ENCODE measurements at places on chromosomes 5 and 9.

DNA sequence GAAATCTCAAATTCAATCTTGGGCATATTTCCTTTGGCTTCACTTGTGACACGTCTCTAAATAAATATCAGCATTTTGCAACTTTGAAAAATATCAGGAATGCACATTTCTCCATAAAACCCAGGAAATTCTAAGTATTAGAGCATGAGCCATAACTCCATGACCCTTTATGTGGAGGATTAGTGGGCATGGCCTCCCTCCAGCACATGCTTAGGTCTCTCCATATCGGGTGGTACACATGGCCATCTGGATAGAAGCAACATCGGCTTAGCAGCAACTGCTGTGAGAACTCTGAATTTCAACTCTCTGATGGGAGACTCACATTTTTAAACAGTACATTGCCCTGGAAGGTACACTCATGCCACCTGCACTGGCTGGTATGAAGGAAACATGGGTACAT, 73.7 kb upstream of the EGFLAM start:
- no peak for DNase-seq

DNA sequence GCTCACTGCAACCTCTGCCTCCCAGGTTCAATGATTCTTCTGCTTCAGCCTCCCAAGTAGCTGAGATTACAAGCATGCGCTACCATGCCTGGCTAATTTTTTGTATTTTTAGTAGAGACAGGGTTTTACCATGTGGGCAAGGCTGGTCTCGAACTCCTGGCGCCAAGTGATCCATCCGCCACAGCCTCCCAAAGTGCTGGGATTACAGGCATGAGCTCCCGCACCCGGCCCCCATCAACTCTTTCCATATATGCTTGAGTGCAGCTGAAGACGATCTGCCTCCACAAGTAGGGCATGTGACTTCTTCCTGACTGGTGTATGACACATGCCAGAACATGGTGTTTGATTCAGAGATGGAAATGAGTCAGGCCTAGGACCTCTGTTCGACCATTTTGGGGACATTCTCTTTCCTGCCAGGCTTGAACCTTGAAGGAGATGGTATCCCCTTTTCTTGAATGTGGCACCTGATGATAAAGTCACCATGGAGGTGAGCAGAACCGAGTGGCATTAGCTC, 7.5 kb upstream of the CNOT6 start:
- DNase-seq = no peak

DNA sequence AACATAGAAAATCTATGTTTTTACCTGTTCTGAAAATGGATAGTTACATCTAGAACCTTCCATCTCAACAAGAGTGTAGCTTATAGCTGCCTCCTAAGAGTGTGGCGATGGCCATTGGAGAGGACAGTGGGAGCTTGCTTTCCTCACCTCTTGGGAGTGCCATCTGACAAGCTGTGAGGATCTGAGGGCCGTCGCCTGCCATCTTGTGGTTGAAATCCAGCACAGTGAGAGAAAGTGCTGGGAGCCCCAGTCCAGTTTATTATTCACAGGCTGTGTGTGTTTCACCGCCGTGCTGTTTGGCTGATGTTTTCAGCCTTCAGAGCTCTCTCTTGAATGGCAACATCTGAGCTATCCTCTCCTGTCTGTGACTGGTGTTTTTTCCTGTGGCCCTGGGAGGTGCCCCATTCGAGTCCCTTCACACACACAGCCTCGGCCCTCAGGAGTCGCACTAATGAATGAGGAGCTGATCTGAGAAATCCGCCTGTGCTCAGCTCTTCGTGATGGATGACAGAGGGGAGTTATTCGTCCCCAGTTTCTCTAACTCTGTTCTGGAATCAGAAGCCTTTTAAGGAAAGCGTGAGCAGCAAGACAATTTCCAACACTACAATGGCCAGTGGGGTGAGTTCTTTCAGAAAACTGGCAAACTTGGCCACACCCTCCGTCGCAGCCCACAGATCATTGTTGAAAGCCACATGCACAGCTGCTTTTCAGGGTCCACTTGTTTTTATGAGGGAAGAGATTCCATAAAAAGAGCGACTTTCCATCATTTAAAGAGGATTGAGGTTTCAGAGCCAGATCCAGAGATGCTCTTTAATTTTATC, 170.3 kb downstream of the PDZD2 start:
- DNase-seq = no peak

DNA sequence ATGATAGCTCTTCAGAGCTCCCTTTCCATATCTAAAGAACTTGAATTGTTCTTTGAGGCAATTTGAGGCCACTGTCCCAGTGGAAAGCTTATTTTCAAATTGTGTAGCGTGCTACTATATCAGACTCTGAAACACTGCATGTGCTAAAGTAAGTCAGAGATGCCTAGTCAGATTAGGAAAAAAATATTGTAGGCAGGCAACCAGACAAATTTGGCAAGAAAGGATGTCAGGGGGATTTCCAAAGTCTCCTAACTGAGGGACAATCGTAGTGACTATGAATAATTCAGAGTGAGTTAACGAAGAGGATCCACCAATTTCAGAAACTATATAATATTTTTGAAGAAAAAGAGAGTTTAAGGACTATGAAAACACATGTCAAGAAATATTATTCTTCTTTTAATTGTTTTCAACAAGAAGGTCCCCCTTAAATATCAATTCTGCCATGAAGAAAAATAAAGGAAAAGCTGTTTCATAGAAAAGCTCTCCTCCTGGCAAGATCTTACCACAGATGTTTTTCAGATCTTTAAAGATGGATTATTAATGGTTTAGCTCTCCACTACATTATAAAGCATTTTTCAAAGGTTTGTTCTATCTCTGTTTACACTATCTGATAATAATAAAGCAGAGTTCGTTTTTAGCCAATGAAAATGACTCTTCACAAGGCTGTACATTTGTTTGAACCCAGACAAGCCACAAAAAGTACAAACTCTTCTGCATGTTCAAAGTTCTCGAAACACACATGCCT, 273.5 kb upstream of the PTGER4 start:
- DNase-seq = no peak

DNA sequence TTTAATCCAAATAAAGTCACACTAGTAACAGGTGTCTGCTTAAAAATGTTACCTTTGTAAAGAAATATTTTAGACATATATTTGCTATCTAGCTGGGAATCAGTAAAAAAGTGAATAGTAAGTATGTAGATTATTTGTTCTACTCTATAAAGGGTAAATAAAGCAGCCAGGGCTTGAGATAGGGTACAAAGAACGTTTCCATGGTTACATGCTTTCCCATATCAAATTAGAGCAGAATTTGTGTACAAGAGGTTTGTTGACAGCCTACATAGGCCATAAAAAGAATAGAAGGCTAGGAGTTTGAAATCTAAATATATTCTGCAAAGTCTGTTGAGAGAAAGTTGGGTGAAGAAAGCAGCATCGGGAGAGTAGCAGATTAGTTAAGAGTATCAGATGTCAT, 160.9 kb upstream of the POU5F2 start:
- DNase-seq = no peak

DNA sequence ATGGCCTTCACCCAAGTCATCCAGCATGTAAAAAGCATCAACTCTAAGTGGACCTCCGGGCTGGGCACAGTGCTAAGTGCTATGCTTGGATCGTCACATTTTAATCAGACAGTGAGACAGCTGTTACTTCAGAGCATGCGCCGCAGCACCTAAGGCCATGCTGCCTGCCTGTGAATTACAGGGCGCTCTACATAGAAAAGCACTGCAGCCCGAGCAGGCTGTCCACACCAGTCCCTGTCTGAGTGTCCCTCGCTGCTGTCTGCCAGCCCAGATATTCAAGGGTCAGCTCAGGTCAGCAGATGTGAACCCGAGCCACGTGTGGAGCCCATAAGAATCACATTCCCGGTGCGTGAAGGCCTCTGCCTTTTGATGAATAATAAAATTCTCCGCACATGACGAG, 37.1 kb downstream of the AK8 start:
- no peak for DNase-seq

- DNase-seq = no peak
Observed at GRCh38 chr5:178326374-178326715, 93.7 kb upstream of the PHYKPL start.

DNA sequence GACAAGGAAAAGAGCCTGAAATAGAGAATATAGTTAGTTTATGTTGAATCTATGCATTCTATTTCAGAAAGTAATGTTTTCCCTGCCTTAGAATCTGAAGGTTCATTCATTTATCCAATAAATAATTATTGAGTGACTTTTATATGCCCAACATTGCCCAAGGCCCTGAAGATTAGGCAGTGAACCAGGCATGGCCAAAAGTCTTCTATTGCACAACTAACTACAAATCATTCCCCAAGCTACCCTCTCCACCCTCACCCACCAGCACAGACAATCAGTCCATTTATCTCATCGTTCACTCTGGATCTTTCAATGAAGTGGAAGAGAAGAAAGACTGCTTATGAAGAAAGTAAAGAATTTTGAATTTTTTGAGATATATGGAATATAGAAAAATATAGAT, 268.4 kb downstream of the PLK2 start:
- DNase-seq = no peak

- DNase-seq = no peak
Observed at GRCh38 chr5:179765400-179765799, 28.4 kb upstream of the LTC4S start.

- no peak for DNase-seq
Observed at GRCh38 chr5:82534986-82535385, 256.8 kb upstream of the RPS23 start.

GRCh38 chr9:132268725-132269352, 85.9 kb downstream of the SETX start:
- DNase-seq = peak; percentile 16

- DNase-seq = no peak
Observed at GRCh38 chr5:52531105-52531504, 256.6 kb upstream of the ITGA1 start.

DNA sequence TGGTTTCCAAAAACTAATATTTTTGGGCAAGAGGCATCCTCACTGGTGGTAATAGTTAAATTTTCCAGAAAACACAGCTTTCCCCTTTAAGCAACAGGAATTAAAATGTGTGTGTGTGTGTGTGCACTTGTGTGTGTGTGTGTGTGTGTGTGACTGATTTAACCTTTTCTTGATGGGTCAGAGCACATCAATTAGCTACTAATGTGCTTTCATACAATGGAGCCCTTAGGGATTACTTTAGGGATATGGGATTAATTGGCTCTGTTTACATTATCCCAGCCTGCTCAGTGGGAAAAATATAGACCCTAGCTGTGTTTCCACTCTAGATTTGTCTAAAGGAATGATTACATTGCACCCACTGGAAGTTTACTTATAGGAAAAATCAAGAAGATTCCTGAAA, 6.5 kb downstream of the PLCXD3 start:
- DNase-seq = no peak

DNA sequence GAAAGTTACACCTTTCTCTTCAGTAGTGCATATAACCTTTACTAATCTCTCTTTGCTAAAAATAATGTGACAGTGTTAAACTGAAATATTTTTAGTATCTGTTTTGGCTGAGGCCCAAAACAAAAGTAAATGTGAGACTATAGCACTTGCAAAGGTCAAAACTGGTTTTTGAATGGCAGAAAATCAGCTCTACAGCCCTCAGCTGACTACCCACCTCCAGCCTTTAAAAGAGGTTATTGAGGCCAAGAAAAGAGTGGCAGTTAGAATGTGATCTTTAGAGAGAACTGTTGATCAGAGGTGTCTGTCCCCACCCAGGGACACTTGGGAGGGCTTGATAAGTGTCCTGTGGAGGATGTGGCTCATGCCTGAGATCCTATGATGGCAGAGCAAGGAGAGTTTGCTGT, 30.9 kb downstream of the PRKACG start:
- no peak for DNase-seq

- no peak for DNase-seq
Observed at GRCh38 chr9:4242239-4242638, 57.6 kb downstream of the GLIS3 start.

GRCh38 chr5:34007201-34007620, 639 bp downstream of the AMACR start:
- no peak for DNase-seq

- no peak for DNase-seq
Observed at GRCh38 chr5:160134332-160134731, 15.1 kb upstream of the PWWP2A start.

- DNase-seq = no peak
Observed at GRCh38 chr5:153459051-153459743, 31.3 kb upstream of the GRIA1 start.

- DNase-seq = no peak
Observed at GRCh38 chr5:78627766-78628165, 20.8 kb downstream of the LHFPL2 start.

- no peak for DNase-seq
Observed at GRCh38 chr5:112440031-112440430, 21.0 kb upstream of the EPB41L4A start.
